ENCODE measurements at places on chromosomes 4 and X. TPM values are rescaled to one million over a fixed set of nuclear protein-coding genes. Genes with fewer than 3 reads are reported as not detected.

The CTAG2 gene
- not detected for total RNA-seq

DNA sequence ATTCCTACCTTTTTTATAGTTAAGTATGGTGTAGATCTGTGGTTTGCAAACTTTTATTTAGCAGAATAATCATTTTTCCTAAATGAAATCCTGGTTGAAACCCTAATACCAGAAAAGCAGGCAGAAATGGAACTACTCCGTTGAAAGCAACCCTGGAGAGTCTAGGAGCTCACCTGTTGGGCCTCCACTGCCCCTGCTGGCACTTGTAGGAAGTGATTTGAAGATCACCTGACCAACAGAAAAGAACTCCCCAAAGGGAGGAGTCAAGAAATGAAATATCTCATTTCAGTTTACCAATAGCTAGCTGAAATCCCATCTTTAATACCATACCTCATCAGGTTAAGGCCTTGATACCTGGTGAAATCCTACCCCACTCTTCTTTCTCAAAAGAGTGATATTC, 277.1 kb downstream of the KLHL13 start:
- no peak for ATAC-seq
- no peaks in the 10 kb centered on the region for H3K36me3 ChIP-seq
- H3K4me1 ChIP-seq, result no peaks in the 10 kb centered on the region
- no peak overlapping the region for H3K27ac ChIP-seq
- no peaks in the 10 kb centered on the region for H3K27me3 ChIP-seq
- H3K4me3 ChIP-seq, result no peak overlapping the region

- no peak overlapping the region for H3K27ac ChIP-seq
- ATAC-seq, result no peak
- H3K36me3 ChIP-seq, result no peaks in the 10 kb centered on the region
- H3K4me1 ChIP-seq, result no peaks in the 10 kb centered on the region
Measured at GRCh38 chr4:1285790-1286553, 3.7 kb upstream of the MAEA start.

The SPIN2A gene
- total RNA-seq, result not detected

GRCh38 chr4:108636246-108636645, 14.2 kb upstream of the OSTC start:
- no peaks in the 10 kb centered on the region for H3K36me3 ChIP-seq
- H3K27ac ChIP-seq, result no peak overlapping the region
- H3K4me3 ChIP-seq, result no peak overlapping the region

DNA sequence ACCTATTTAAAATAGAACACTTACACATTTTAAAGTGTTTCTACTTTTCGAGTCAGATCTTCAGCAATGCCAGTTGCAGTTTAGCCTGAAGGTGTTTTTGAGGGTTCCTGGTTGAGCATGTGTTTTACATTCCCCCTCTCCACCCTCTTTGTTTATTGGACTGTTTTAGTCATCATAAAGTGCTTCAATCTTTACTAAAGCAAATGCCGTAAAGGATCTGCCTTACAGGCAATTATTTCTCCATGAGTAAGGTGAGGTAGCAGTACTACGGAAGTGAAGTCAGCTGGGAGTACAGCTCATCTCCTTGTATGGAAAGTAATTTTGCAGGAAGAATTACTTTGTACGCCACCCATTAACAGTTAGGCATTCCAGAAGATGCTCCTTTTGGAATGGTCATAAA, 36.9 kb downstream of the PDLIM5 start:
- no peak overlapping the region for H3K4me3 ChIP-seq
- H3K27me3 ChIP-seq, result no peaks in the 10 kb centered on the region
- ATAC-seq, result no peak
- peak overlapping the region; percentile 25 for H3K27ac ChIP-seq

DNA sequence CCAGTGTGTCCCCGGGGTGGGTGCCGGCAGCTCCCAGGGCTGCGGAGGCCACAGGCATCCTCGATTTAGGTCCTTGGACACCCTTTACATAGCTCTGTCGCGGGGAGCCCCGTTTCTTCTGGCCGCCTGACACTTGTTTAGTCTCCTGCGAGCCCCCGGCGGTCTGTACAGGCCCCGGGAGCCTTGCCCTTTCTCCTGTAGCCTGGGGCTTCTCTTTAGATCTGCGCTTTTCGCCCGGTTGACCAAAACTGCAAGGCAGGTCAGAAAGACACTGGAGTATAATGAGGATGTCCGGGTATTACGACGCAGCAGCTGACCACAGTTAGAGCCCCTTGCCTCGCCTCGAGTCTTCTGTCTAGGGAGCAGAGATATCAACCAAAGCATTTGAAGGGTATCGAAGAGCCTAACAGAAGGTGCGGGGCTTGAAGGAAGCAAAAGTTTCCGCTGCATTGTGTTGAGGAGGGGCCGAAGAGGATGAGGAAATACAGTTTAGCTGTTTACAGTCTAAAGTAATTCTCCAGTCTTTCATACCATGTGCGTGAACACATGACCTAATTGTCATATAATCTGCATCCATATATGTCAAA, 479 bp downstream of the BRCC3 start:
- ATAC-seq, result no peak
- H3K27me3 ChIP-seq, result no peaks in the 10 kb centered on the region
- peak overlapping the region; percentile 81 for H3K4me3 ChIP-seq

GRCh38 chr4:54233277-54233696, 4.2 kb downstream of the PDGFRA start:
- peak overlapping the region; percentile 76 for H3K27ac ChIP-seq
- H3K27me3 ChIP-seq, result peaks cover 91% of the 10 kb centered on the region
- H3K4me1 ChIP-seq, result no peaks in the 10 kb centered on the region
- H3K36me3 ChIP-seq, result no peaks in the 10 kb centered on the region
- H3K4me3 ChIP-seq, result peak overlapping the region; percentile 60

GRCh38 chr4:42391355-42391664, 6.0 kb upstream of the SHISA3 start:
- H3K36me3 ChIP-seq, result no peaks in the 10 kb centered on the region
- no peak overlapping the region for H3K4me3 ChIP-seq
- H3K27me3 ChIP-seq, result peaks cover 10% of the 10 kb centered on the region
- no peaks in the 10 kb centered on the region for H3K4me1 ChIP-seq
- H3K27ac ChIP-seq, result no peak overlapping the region

The REST gene
- 40.9 TPM for total RNA-seq

DNA sequence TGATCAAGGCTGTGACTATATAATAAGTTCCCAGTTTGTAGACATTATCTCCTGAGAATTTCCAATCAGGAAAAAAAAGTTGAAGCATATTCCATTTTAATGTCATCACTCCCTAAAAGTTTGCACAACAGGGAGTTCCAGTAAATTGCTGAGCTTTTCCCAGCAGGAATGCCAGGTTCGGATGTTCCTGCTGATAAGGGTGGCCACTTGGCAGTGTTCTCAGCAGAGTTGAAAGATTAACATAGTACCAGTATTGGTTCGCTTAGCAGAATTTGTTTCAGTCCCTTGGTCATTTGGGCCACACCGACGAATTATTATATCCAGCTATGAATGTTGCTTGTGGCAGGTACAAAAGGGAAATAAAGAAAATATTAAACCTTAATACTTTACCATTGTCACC, 5.2 kb upstream of the CXCL2 start:
- H3K4me1 ChIP-seq, result peaks cover 28% of the 10 kb centered on the region

DNA sequence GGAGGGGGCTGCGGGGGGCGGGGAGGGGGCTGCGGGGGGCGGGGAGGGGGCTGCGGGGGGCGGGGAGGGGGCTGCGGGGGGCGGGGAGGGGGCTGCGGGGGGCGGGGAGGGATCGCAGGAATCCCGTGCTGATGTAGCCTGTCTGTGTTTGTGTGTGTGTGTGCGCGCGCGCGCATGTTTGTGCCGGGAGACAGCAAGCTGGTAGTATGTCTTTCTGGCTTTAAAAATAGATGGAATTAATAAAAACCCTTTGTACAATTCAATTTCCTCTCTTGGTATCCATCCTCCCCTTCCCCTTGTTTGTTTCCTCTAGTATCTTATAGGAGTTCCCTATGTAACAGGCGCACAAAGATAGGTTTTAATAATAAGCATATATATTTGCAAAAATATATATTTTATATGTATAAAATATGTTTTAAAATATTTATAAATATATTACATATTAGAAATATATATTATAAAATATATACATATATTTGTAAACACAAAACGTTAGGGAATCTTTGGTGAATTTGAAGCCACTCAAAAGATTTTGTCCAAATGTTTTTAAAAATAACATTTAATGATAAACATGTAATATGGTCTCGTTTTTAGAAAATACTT, 782 bp downstream of the ARHGAP24 start:
- no peaks in the 10 kb centered on the region for H3K36me3 ChIP-seq
- peaks cover 22% of the 10 kb centered on the region for H3K4me1 ChIP-seq
- H3K27me3 ChIP-seq, result peaks cover 41% of the 10 kb centered on the region

DNA sequence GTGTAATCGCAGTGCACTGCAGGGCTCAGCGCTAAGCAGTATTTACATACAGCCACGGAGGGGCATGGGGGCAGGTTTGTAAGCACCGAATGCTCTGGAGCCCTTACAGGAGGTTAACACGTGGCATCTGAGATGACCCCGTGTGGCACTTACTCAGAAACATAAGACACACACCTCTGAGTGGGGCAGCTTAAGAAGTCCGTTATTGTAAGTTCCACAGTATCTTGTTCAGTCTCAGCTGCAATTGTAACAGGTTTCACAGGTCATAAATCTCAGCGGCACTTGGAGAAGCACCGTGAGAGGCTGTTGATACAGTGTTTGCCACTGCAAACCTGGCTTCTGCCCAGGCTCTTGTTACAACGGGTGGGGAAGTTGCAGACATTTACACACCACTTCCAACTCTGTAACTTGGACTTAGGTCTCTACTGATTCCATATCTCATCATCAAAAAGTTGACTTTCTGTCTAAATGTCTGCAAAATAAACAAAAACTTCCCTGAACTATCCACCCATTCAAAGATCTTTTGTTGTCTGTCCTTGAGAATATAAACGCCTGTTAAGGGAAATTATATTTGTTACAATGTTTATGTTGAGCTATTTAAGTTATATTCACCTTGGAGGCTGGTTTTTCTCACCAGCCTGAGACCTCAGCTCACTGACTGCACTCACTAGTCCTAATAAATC, 10.3 kb downstream of the CPLX1 start:
- H3K4me3 ChIP-seq, result no peak overlapping the region
- H3K27me3 ChIP-seq, result peaks cover 91% of the 10 kb centered on the region
- no peak for ATAC-seq
- H3K4me1 ChIP-seq, result no peaks in the 10 kb centered on the region
- no peak overlapping the region for H3K27ac ChIP-seq
- H3K36me3 ChIP-seq, result no peaks in the 10 kb centered on the region

DNA sequence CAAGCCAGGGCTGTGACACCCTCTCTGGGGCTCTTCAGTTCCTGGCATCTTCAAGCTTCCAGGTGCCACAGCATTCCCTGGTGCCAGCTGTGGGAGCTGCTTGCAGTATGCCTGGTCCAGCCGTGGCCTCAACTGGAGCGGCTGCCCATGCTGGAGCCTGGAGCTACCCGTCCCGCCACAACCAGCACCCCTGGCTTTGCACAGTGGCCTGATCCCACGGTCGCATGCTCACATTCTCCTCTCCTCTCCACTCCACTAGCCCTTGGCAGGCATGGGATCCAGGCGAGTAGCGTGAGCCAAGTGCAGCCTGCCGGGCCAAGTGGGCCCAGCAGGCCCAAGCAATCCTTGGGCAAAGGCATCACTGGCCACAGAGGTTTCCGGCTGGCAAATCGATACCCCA, 81.7 kb downstream of the PPP4R3C start:
- H3K27me3 ChIP-seq, result no peaks in the 10 kb centered on the region
- H3K4me3 ChIP-seq, result no peak overlapping the region
- H3K4me1 ChIP-seq, result no peaks in the 10 kb centered on the region
- no peak overlapping the region for H3K27ac ChIP-seq
- no peaks in the 10 kb centered on the region for H3K36me3 ChIP-seq
- ATAC-seq, result no peak

DNA sequence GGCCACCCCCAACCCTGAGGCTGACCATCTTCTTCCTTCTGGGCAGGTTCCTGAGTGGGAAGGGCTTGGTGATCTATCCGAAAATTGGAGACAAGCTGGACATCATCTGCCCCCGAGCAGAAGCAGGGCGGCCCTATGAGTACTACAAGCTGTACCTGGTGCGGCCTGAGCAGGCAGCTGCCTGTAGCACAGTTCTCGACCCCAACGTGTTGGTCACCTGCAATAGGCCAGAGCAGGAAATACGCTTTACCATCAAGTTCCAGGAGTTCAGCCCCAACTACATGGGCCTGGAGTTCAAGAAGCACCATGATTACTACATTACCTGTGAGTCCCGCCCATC, 9.7 kb downstream of the EFNB1 start:
- H3K36me3 ChIP-seq, result peaks cover 39% of the 10 kb centered on the region
- ATAC-seq, result no peak
- no peak overlapping the region for H3K27ac ChIP-seq
- H3K4me3 ChIP-seq, result no peak overlapping the region

The LRIT3 gene
- not detected for total RNA-seq

GRCh38 chr4:6180841-6181631, 19.3 kb downstream of the JAKMIP1 start:
- no peaks in the 10 kb centered on the region for H3K36me3 ChIP-seq
- ATAC-seq, result no peak
- no peaks in the 10 kb centered on the region for H3K4me1 ChIP-seq
- H3K4me3 ChIP-seq, result no peak overlapping the region
- no peak overlapping the region for H3K27ac ChIP-seq
- H3K27me3 ChIP-seq, result peaks cover 50% of the 10 kb centered on the region

DNA sequence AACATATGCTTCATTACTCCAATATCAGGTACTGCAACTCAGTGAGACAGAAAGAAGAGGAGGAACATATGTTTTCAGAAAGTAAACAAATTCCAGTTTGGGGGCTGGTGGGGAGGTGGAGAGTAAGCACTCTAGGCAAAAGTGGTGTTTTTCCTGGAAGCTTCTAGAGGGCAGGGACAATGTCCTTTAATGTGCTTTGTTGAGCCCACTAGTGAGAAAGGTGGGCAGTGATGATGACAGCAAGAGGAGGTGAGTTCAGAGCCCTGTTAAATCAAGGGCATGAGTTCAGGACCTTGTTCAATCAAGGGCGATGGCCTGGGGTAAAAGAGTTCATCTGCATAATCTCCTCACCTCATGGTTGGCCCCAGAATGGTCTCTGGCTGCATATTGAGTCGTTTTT, 38.4 kb downstream of the GPC3 start:
- H3K4me3 ChIP-seq, result no peak overlapping the region
- no peaks in the 10 kb centered on the region for H3K4me1 ChIP-seq
